Stimulated activated CD8-positive, alpha-beta memory T cell treated with anti-CD3 and anti-CD28 coated beads, Interleukin-12 subunit alpha, Interleukin-12 subunit beta, amount 100 ng/mL, for 4 hours (primary cell): ENCODE measurements at places on chromosomes 1 and 21.

- DNase-seq = no peak
These were observed 27.5 kb downstream of the ATP8B2 start for GRCh38 chr1:154352581-154353459.

DNA sequence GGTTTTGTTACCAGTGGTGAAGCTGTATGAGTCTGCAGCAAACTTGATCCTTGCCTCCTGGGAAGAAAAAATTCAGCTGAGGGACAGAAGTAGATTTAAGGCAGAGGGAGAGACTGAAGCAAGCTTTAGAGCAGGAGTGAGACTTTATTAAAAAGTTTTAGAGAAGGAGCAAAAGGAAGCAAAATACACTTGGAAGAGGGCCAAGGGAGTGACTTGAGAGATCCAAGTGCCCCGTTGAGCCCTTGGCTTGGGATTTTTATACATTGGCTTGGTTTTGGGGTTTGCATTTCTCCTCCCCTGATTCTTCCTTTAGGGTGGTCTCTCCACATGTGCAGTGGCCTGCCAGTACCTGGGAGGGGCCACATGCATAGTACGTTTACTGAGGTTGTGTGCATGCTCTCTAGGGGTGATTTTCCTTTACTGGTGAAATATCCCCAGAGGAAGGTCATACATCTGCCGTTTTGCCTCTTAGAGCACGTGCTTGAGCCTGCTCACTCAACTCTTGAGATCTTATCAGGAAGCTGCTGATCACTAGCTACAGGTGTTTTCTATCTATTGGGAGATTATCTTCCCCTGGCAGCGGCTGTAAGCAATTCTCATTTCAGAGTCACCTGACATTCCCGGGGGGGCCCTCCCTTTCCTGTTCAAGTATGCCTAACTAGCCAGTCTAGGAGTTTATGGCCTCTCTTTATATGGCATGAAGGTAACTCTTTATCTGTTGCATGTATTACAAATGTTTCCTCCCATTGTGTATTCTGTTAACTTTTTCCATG is 20.3 kb downstream of the FASLG start:
- DNase-seq = no peak

GRCh38 chr1:47147047-47147785 is 10.0 kb downstream of the CYP4A22 start:
- DNase-seq = no peak

DNA sequence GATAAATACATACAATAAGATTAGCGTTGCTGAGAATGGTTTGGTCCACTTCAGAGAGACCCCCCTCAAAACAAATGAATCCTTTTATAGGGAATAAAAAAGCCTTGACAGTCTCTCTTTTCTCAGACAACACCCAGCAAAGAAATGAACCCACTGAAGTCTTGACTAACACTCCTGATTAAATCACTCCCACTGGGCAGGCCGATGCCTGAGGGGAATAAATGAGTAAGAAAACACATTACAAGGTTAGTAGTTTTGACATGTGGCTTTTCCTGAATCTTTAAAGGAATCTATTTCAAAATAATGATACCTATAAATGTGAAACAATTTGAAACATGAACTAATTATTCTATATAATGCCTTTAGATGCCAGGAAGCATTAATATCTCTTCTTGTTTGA is 146.9 kb upstream of the POGK start:
- DNase-seq = no peak

- no peak for DNase-seq
These were observed 3.6 kb upstream of the VPS26C start for GRCh38 chr21:37270576-37271365.

DNA sequence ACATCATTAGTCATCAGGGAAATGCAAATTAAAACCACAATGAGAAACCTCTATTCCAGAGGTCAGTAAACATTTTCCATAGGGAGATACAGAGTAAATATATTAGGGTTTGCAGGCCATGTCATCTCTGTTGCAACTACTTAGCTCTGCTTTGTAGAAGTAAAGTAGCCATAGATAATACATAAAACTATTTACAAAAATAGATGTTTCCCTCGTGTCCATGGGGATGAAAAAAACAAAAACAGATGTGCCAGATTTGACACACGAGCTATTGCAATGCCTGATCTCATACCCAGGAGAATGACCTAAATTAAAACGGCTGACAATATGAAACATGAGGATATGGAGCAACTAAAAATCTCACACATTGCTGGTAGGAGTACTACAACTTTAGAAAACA is 17.3 kb downstream of the LTN1 start:
- no peak for DNase-seq

DNA sequence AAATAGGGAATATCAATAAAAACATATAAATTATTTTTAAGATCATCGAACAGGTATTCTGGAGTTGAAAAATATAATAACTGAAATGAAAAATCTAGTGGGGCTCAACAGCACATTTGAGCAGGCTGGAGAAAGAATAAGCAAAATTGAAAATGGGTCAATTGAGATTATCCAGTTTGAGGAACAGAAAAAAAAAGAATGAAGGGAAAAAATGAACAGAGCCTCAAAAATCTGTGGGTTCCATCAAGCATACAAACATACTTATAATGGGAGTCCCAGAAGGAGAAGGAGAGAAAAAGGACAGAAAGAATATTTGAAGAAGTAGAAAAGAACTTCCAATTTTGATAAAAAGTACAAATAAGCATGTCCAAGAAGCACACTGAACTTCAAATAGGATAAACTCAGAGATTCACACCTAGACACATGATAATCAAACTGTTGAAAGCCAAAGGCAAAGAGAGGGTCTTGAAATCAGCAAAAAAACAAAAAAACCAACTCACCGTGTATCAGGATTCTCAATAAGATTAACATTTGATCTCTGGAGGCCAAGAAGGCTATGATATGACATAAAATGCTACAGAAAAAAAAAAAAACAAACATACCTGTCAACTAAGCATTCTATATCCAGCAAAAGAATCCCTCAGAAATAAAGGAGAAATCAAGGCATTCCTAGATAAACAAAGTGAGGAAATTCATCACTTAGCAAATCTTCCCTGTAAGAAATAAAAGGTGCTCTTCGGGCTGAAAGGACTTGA is 5.4 kb upstream of the COQ8A start:
- DNase-seq = no peak

DNA sequence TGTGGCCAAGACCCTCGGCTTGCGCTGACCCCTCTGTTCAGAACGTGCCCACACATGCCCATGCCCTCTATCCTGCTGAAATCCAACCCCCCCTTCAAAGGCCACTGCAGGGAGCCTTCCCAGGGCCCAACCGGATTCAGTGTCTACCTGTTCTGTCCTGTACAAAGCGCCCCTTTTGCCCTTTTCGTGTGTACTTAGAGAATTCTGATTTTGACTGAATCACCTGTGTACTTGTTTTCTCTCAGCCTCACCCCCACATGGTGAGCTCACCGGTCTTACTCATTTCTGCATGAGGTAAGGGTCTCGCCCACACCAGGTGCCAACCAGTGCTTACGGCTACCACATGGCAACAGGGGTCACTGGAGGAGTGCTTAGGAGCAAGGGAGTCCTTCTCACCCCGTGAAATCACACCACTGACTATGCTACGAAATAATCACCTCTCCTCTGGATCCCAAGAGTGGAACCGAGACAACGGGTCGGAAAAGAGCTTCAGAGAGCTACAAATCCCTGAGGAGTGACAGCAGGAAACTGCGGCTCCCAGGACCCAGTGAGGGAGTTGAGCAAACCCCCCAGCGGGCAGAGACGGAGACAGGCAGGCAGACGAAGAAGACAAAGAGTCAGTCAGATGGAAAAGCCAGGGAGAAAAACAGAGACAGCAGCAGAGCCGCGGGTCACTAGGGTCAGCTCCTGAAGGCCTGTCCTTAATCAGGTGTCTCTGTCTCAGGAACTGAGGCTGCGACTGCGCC is 2.1 kb upstream of the S100A2 start:
- no peak for DNase-seq

- no peak for DNase-seq
These were observed 125.9 kb upstream of the IRF2BP2 start for GRCh38 chr1:234735916-234736315.

DNA sequence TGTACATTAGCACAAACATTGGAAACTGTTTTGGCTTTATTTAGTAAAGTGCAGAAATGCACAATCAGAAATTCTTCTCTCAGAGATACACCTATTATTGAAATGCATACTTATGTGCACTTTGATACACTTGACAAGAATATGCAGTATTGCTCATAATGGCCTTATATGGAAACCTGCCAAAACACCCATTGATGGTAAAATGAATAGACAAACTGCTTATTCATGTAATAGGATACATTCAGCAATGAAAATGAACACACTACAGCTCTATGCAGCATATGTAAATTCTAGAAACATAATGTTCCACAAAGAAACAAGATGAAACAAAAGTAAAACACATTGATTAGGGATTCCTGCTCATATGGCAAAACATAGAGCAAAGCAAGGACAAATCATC is 223.9 kb downstream of the S1PR1 start:
- no peak for DNase-seq

- no peak for DNase-seq
These were observed 790 bp downstream of the TESK2 start for GRCh38 chr1:45490121-45490625.

- DNase-seq = no peak
These were observed 104.8 kb downstream of the RGL1 start for GRCh38 chr1:183909672-183910071.

GRCh38 chr21:45555251-45555556 is 13.0 kb upstream of the SLC19A1 start:
- DNase-seq = no peak

- DNase-seq = no peak
These were observed 75.1 kb upstream of the GNG12 start for GRCh38 chr1:67908250-67908936.

GRCh38 chr1:59016390-59016789 is 232.5 kb upstream of the JUN start:
- DNase-seq = no peak

DNA sequence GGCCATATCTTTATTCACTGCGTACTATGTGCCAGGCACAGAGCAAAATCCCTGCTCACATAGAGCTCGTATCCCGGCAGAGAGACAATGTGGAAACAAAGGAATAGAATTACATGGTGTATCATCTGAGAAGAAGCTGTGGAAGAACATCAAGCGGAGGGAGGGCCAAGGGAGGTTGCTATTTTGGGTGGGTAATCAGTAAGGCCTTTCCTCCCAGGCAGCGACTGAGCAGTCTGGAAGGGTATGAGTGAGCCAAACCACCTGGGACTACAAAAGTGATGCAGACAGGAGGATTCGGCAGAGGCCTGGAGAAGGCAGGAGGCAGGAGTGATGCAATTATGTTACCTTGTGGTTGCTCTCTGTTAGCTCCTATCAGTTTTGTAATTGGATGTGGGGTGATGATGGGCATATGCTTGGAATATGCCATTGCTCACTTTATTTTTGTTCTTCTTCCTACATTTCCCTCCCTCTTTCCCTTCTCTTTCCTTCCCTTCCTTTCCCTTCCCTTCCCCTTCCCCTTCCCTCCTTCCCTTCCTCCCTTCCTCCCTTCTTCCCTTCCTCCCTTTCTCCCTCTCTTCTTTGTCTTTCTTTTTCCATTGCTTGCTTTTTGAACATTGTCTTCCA is 172.9 kb downstream of the DISC1 start:
- no peak for DNase-seq

GRCh38 chr1:169487561-169487960 is 1.8 kb upstream of the SLC19A2 start:
- no peak for DNase-seq

DNA sequence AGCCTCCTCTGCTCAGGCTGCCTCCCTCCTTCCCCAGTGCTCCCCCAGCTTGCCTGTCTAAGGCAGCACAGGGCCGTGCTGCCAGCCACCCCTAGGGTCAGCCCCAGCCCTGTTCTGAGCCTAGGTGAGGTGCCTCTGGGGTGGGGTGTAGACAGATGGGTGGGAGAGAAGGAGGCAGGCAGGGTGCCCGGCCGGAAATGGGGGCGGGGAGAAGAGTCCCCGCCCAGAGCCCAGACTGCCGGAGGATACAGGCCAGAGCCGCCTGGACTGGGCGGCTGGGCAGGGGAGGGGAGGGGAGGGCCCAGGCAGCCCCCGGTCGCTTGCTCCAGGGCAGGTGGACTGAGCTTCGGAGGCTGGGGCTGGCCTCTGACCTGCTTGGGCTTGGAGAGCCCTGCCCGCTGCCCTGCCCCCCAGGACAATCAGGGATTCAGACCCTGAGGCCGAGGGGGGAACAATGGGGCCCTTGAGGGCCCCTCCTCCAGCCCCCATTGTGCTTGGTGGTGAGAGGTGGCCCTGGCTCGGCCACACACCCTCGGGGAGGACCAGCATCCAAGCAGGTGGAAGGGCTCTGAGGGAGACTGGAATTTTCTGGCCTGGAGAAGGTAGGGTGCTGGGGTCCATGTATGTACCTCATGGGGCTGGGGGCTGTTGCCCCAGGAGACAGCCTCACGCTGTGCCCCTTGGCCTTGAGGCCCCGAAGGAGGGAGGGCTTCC is at the start of gene GJC2:
TSS of gene GJC2 (plus strand) at position 525 of the 714 bp plus-strand sequence. CDS start 7,829 bp downstream, outside the sequence.
- DNase-seq = no peak

GRCh38 chr21:44431300-44431699 is 24.0 kb upstream of the LRRC3 start:
- DNase-seq = no peak

- no peak for DNase-seq
These were observed 11.4 kb downstream of the SMAP2 start for GRCh38 chr1:40384887-40385286.

DNA sequence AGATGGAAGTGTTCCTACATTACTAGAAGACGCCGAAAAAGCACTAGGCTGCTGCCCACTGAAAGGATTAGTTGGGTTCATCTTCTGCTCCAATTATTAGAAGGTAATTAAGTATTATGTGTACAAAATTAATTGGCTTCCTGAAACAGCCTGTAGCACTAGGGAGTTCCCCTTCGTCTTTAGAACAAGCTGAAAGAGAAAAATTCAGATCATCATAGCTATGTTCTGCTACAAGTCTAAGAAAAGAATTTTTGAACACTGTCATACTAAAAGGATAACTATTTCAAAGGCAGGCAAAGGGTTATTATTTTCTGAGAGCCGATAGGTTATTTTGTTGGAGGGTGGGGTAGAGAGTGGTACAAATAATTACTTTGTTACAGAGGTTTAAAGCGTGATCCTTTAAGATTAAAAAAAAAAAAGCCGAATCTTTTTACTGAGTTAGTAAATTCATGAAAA is at the start of gene MCM3AP:
TSS of gene MCM3AP (minus strand) at position 406 of the 456 bp plus-strand sequence. CDS start at position 81, 325 bp downstream.
- no peak for DNase-seq

DNA sequence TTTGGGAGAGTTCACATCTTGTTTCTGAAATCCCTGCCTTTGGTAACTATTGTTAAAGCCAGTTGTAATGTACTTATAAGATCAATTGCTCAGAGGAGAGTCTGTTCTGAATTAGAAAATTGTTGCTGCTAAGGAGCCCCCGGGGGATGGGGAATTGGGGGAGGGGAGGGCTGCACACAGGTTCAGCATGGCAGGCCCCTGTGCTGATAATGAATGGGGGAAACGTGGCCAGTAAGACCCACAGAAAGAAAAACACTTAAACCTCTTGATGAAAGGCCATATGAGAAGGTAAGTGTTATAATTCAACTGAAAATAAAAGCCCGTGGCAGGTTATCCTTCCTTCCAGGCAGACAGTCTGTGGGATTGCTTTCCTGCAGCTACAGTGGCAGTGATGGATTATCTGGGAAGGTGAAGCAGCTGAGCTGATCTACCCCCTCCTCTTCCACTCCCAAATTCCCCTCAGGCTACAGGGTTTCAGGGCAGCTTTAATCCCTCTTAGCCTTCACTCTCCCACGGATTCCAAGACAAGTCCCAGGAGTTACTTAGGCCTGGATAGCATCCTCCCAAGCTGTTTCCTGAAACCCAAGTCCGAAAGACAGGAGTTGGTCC is 398.8 kb downstream of the TBX15 start:
- DNase-seq = no peak

GRCh38 chr21:16262091-16262490 is 532.3 kb downstream of the USP25 start:
- DNase-seq = no peak

GRCh38 chr1:169745015-169745861 is 11.4 kb upstream of the SELE start:
- no peak for DNase-seq
